ENCODE measurements at places on chromosomes 1 and 21. TPM values are rescaled to one million over a fixed set of nuclear protein-coding genes. Genes with fewer than 3 reads are reported as not detected.

RPL5 gene
- total RNA-seq, result 1,679 TPM

DNASE2B gene
- total RNA-seq, result not detected

PRRX1 gene
- 65.4 TPM for total RNA-seq

KIAA0040 gene
- under 0.01 TPM for total RNA-seq

SLC16A4 gene
- total RNA-seq, result 73.0 TPM

Data from IMR-90 (cell line).